ENCODE measurements at places on chromosomes 4 and X.

DNA sequence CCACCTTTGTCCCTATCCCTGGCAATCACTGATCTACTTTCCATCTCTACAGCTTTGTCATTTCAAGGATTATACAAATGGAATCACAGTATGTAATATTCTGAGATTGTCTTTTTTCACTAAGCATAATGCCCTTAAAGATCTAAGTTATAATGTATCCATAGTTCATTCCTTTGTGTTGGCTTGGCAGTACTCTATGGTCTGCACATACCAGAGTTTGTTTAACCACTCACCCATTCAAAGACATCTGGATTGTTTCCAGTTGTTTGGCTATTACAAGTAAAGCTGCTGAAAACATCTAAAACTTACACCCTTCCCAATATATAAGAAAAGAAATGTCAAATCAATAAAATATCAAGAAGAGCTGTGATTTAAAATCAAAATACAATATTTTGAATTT lies 26.0 kb upstream of the AWAT1 start:
- DNase-seq, result no peak

- DNase-seq, result no peak
These were observed 19.5 kb downstream of the TRPC3 start for GRCh38 chr4:121932212-121932974.

DNA sequence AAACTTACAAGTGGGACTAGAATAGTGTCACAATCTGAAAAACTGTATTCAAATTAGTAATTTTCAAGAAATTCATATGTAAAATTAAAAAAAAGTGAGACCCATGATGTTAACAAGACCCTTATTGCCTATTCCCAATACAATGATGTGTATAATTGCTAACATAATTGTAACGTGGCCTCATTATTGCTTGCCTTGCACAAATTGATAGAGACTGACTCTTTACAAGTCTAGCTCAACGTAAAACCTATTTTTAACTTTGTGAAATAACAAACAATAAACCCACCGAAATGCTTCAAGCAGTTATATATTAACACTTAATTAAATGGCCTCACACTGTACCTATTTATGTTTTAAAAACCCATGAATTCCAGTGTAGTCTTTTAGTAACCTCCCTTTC lies 312.5 kb downstream of the DACH2 start:
- DNase-seq, result no peak

DNA sequence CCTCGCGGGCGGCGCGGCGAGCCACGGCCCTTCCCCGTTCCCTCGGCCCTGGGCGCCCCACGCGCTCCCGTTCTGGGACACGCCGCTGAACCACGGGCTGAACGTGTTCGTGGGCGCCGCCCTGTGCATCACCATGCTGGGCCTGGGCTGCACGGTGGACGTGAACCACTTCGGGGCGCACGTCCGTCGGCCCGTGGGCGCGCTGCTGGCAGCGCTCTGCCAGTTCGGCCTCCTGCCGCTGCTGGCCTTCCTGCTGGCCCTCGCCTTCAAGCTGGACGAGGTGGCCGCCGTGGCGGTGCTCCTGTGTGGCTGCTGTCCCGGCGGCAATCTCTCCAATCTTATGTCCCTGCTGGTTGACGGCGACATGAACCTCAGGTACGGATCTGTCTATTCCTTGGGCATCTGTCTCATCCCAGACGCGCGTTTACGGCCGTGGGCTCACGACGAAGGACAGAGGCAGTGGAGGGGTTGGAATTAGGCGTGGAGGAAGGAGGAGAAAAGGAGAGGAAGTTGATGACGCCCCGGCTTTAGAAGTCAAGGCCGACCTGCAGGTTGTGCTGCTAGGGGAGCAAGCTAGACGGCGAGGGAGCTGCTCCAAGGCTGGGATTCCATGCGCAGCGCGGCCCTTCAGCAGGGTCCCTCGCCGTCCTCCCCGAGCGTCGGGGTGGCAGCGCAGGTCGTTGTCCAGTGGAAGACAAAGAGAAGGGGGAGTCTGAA lies 792 bp downstream of the SLC10A4 start:
- no peak for DNase-seq

DNA sequence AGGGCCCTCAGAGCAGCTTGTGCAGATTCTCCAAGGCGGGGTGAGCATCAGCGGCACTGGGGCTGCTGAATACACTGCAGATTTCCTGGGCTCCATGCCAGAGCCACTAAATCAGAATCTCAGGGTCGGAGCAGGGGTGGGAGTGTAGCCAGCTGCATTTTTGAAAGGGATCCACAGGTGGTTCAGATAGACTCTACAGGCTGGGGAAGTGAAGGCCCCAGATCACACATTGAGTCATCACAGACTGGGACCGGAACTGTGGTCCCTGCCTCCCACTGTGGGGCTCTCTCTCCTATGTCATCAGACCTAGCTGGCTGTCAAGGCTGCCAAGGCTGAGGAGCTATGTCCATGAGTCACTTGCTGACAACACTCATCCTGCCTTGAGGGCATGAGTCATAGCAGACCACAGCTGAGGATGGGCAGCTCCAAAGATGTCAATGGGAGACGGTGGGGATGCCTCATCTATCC lies 162.3 kb upstream of the MAMLD1 start:
- no peak for DNase-seq

DNA sequence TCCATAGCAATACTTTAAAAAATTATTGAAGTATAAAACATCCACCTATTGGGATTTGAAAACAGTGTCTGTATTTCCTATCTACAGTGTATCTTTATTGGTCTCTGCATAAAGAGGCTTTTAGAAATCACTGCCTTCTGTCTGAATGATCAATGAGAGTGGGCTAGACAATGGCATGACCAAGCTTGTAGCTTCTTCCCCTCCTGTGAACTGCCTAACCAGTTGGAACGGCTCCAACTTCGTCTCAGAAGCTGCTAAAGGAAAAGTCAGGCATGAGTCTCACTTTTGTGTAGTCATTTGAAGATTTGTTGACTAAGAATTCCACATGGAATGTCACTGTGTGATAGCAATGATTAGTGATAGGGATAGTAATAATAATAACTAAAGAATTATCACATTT lies 64.2 kb downstream of the INTS12 start:
- DNase-seq, result no peak

- DNase-seq, result no peak
These were observed 21.3 kb upstream of the WDR44 start for GRCh38 chrX:118324588-118324987.

Measured in stimulated activated CD8-positive, alpha-beta memory T cell treated with anti-CD3 and anti-CD28 coated beads, Interleukin-15, amount 100 ng/mL, for 24 hours (primary cell).